ENCODE measurements at places on chromosomes 13 and 19.

DNA sequence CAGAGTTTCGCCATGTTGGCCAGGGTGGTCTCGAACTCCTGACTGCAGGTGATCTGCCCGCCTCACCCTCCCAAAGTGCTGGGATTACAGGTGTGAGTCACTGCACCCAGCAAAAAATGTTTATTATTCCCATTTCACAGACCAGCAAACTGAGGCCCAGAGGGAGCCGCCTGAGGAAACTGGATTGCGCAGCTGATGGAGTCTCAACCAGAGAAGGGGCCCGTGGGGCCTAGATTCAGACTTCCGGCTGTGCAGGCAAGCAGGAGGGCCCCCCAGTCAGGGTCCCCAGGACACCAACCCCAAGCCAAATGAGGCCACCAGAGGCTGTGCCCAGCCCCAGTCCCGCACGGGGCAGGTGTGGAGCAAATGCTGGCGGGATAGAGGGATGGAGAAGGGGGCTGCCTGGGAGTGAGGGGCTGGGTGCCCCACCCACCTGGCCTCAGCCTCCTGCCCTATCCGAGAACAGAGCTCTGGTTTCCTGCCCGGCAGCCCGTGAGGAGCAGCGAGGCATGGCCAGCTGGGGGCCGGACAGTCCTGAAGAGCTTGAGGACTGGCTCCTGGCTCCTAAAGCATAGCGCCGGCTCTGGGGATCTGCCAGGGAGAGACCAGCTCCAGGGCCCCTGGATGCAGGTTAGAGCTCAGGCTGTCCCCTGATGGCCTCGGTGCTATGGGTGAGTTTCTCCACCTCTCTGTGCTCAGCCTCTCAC lies 22.0 kb downstream of the MISP start:
- DNase-seq, result no peak

DNA sequence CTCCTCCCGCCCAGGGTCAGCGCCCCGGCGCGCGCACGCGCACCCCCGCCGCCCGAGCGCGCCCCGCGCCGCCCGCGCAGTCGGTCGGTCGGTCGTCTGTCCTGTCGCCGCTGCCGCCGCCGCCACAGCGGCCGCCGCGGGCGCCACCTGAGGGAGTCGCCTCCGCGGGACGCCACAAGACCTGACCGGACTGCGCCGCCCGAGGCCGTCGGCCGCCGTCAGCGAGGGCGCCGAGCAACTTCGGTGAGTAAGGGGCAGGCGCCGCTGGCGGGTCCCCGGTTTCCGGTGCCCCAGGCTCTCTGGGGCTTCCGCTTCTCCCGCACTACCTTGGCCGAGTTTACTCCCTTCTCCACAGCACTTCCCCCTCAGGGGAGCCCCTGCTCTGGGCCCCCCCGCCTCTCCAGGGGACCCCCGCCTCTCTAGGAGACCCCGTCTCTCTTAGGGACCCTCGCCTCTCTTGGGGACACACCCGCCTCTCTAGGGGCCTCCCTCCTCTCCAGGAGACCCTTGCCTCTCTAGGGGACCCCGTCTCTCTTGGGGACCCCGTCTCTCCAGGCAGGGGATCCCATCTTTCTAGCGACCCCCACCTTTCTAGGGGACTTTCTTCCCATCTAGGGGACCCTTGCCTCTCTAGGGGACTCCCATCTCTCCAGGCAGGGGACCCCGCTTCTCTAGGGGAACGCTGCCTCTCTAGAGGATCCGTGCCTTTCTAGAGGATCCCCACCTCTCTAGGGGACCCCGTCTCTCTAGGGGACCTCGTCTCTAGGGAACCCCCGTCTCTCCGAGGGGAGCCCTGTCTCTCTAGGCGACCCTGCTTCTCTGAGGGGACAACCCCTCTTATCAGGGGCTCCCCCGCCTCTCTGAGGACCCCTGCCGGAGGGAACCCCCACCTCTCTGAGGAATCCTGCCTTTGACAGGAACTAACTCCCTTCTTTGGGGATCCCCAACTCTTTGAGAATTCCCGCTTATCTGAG lies 19.3 kb upstream of the GATAD2A start:
- no peak for DNase-seq

GRCh38 chr13:32234914-32235313 lies 80.2 kb downstream of the ZAR1L start:
- no peak for DNase-seq

- DNase-seq, result no peak
These were observed 6.2 kb upstream of the KLK13 start for GRCh38 chr19:51071095-51071405.

DNA sequence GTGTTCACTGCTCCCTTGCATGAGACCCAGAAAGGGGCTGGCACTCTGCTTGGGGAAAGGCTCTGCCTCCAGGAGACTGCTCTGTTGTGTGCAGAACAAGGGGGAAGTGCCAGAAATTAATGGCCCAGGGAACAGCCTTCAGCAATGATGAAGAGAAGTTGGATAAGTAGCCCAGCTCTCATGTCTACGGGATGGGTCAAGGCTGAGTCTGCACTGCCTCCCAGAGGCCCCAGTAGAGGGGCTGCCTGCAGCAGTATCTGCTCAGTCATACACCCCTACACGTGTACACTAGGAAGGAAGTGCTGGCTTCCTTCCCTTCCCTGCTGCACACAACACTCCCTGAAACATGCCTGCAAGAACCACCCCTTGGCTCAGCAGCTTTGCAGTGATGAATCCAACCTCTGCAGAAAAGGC lies 54.6 kb upstream of the URI1 start:
- DNase-seq, result no peak

DNA sequence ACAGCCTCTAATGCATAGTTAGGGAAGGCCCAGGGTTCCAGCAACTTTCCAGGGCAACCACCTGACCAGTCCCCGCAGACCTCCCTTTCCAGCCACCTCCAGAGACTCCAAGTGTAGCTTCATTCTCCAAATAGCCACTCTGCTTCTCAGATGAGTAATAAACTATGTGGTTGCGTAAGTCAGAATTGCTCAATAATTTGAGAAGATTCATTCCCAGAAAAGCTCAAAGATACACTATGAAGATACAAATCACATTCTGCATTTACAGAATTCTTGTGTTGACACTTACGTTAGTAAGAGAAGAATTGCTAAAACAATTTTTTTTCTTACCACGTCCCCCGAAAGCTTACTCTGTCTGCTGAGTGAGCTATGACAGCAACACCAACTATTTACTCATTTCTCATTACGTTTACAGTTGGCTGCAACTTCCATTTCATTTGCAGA lies 8.2 kb upstream of the LATS2 start:
- DNase-seq, result no peak

DNA sequence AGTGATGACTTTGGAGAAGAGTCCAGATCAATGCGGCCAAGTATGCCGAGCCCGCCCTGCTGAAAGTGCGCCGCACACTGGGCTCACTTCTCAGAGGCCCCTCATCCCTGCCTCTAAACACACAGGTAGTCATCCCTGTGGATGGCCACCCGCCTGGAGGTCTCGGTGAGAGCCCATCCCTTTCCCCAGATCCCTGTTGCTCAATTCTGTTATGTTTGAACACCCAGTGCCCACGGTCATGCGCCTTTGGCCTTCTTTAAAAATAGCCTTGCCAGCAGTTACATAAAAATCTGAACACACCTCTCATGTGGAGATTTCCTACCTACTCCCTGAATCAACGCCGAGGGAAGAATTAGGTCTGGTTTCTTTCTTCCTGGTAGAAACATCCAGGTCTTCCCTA lies 11.9 kb downstream of the ELAVL1 start:
- no peak for DNase-seq

DNA sequence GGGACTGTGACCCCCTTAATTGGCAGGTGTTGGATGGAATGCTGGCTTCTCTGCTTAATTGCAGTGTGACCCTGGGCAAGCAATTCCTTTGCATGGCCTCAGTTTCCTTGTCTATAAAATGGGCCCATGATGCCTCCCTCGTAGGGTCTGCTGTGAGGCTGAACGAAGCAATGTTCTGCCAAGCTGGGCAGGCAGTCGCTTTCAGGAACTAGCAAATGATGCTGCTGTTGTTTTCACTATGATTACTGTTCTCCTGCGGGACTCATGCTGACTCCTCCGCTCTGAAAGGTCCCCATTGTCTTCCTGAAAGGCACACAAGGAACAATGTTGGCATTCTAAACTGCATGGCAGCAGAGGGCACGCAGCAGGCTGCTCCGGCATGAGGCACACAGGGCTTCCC lies 6.8 kb downstream of the BICRA start:
- DNase-seq, result no peak

Data from NCI-H1092 (cell line).